ENCODE measurements at places on chromosomes 13 and 19. TPM values are rescaled to one million over a fixed set of nuclear protein-coding genes. Genes with fewer than 3 reads are reported as not detected.

DNA sequence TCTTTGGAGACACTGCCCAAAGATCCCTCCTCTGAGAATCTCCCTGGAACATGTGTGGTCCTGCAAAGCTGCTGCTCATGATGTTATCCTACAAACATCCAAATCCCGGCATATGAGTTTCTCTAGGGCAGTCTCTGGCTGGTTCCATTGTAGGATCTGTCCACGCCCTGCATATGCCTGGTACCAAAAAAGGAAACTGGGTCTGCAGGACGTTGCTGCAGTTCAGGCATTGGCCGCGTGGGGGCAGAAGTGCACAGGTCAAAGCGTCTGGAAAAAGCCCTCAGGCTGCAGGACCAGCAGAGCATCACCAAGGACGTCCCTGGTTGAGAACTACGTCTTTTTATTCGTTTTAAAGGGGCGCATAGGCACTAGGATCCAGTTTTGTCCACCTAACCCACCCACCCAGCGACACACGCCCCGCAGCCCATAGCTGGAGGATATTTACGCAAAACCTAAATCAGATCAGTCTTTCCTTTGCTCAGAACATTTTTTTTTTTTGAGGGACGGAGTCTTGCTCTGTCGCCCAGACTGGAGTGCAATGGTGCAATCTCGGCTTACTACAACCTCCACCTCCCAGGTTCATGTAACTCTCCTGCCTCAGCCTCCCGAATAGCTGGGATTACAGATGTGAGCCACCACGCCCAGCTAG, 12.9 kb upstream of the ZNF564 start:
- DNase-seq, result peak; percentile 98

DNA sequence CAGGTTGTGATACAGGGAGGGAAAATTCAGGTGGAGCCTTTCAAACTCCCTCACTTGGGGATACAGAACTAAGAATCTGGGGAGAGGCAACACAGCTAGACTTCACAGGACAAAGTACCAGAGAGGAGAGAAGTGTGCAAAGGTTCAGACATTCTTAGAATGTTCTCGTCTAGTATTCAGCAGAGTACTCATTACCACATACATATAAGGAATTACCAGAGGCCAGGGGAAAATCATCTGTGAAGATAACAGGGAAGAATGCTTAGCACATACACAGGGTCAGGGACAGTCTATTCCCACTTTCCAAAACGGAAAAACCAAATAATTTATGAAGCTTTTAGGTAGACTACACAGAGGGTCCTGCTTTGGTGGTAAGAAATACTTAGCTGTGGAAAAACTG, 58.1 kb downstream of the TRPC4 start:
- no peak for DNase-seq

GRCh38 chr19:10424011-10424637, 3.8 kb downstream of the PDE4A start:
- peak; percentile 87 for DNase-seq

DNA sequence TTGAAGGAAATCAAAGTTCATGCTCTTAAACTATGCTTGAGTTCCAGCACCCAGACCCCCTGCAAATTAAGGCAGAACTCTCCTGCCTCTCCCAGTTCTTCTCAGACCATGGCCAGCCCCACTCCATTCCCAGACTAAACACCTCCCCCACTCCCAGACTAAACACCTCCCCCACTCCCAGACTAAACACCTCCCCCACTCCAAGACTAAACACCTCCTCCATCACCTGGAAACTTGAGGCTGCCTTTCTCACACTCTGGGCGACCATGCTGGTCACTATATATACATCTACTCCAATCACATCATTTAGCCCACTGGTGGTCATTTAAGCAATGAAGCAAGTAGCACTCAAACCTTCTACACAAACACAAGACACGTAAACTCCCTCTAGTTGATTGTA, 57.2 kb downstream of the CAB39L start:
- DNase-seq, result no peak

DNA sequence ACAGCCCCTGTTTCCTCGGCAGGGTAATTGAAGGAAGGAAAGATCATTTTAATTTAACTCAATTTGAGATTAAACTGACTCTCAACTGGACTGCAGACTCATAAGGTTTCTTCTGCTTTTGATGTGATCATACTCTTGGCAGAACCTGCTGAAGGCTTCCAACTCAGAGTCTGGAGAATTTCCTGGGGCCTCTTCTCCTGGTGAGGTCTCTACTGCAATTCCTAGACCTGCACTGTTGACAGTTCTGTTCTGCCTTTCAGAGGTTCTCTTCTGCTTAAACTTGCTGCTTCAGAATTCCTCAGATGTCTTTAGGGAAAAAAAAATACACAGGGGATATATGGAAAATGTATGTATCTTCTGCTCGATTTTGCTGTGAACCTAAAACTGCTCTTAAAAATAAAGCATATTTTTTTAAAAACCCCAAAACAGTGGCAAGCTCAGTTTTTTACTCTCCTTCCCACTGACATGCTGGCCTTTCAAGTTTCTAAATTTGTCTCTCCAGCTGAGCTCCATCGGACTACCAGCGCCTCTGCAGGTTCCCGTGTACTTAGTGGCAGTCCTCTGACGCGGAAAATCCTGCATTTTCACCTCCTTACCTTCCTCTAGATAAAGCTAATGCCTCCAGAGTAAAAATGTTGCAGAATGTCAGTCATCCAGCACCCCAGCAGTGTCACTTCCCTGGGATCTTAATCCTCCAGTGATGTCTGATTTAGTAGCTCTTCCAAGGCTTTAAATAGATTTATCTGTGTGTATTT, 733.5 kb upstream of the SGCG start:
- no peak for DNase-seq

DNA sequence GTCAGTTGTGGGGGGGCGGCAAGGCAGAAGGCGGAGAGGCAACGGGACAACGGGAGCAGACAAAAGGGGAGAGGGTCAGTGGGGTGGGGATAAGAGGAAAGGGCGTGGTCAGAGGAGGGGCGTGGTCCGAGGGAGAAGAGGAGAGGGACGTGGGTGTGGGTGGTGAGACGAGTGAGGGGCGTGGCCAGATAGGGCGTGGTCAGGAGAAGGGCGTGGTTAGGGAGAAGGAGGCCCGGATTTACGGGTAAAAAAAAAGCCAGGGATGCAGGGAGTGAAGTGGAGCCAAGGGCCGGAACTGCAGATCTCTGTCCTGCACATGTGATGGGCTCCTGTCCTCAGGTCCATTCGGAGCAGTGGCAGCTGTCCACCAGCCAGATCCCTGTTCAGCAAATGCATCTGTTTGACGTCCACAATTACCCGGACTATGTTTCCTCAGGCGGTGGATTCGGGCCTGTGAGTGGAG, 21.5 kb downstream of the CPT1C start:
- DNase-seq, result no peak

DNA sequence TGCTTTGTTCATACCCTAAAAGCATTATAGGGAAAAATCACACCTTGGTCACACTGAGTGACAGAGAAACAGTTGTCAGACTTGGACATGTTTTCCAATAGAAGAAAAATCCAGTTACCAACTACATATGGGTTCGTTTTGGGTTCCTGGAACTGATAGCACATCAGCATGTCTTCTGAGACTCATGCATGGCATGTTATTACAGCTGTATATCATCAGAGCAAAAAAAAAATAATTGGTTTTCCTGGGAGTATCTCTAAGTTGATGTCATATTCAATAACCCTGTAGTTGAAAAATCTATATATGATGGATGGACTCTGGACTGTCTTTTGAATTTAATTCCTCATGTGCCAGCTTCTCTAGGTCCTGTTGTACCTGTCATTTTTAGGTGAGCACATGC, 211.6 kb downstream of the DNAJC15 start:
- no peak for DNase-seq

DNA sequence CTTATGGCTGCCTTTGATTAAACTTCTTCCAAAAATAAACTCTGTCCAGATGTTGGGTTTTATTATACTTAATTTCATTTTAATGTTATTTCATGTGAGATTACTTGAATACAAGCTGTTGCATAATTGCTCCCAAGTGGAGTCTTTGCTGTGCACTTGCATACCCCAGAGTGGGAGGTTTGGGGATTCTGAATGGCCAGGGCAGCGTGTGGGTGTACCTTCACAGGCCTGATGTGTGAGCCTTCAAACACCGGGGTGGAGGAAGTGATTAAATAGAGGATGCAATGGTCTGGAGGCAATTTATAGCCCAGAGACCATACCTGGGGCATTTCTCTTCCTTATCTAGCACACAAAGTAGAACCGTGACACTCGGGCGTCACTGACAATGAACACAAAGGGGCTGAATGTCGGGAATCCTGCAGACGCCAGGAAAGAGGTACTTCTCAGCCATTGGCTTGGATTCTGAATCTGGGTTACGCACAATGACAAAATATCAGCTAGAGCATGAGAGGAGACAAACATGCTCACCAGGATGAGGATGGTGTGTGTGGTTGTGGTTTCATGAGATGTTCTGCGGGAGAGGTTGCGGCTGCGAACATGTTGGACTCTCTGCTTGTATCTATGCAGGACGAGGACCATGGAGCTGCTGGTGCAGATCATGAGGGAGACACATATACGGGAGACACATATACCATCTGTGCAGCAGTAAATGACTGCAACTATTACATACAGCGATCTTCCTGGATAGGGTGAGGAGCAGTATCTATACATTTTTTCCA, 7.1 kb upstream of the LILRA5 start:
- no peak for DNase-seq

DNA sequence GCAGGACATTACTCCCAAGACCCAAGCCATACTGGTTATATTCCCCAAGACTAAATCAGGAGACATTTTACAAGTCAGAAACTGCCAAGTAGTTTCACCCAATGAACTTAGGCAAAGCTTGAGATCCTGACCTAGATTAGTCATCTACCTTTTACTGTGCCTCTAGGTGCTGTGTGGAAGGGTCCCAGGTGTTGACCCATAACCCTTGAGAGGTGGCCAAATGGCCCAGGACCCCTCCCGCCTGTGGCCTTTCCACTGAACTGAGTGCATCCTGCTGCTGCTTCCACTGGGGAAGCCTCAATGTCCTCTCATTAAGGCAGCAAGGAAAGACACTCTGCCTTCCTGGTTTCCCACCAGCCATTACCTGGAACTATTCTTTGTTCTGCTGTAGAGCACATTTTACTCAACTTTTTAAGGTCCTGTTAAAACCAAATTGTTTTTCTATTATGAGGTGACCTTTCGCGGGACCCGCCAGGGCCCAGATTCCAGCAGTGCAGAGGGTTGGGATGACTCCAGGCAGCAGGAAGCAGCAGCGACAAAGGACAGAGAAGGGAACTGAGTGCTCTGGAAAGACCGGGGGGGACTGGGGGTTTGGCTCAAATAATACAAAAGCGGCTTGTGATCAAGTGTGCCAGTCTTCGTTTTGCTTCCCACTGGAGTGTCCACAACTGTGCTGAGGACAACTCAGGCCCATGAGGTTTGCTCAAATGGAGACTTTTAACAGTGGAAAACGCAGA, 27.1 kb downstream of the ANKRD10 start:
- no peak for DNase-seq

DNA sequence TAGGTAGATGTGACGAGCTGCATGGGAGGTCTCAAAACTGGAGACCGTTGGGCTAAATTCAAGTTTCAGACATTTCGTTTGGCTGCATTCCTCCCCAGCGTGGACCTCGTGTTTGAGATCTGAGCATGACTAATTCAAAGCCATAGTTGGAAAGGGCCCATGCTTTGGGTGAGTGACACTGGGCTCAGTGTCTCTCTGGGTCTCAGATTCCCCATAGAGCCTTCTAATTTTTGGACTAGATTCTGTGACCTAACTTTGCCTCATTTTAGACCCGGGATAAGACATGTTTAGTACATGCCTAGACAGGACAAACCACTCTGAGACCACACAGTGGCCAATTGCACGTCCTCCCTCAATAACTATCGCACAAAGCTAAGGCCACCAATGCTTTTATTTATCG, 16.6 kb downstream of the CKM start:
- no peak for DNase-seq

DNA sequence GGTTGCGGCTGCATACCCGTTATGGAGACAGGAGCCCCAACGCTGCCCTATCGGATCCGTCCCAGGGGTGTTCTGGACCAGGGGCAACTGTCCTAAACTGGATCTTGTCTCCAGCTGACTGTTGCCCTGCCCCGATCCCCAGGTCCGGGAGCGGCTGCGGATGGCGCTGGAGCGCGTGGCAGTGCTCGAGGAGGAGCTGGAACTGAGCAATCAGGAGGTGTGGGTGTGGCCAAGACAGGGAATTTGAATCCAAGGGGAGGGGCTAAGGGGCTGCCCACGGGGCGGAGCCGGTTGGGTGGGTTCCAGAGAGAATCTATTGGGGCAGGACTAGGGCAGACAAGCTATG, 9.9 kb downstream of the PPFIA3 start:
- DNase-seq, result no peak

DNA sequence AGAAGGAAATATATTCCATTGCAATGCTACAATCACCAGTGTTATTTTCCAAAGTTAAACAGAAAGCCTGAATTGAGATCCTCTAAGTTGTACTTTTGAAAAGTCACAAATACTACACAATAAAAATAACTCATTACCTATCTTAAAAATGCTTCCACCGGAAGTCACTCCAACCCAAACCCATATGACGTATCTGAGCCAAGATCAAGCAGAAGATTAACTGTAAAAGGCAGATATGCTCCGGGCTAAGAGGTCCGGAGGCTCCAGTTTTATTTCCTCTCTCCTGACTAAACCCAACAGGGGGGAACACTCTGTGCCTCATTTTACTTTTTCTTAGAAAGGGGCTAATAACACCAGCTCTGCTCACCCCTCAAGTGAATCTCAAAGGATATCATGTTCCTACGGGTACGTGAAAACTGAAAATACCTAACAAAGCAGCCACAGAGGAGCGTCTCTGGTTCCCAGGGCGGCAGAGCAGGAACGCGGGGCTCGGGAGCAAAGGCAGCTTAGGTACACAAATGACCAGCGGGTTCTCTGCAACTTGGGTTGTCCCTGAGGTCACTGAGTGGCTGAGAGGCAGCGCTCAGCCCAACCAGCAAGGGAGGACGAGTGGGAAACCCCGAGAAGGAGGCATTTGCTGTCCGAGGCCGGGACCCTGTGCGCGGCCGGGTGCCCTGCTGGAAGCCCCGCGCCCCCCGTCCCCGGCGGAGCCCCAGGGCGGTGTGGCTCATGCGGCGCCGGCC, 750 bp downstream of the RAB20 start:
- DNase-seq, result peak; percentile 70

- no peak for DNase-seq
Measured at GRCh38 chr13:90541346-90541745, 806.1 kb upstream of the MIR17HG start.

- no peak for DNase-seq
Measured at GRCh38 chr13:32917504-32917903, 98.7 kb upstream of the KL start.

DNA sequence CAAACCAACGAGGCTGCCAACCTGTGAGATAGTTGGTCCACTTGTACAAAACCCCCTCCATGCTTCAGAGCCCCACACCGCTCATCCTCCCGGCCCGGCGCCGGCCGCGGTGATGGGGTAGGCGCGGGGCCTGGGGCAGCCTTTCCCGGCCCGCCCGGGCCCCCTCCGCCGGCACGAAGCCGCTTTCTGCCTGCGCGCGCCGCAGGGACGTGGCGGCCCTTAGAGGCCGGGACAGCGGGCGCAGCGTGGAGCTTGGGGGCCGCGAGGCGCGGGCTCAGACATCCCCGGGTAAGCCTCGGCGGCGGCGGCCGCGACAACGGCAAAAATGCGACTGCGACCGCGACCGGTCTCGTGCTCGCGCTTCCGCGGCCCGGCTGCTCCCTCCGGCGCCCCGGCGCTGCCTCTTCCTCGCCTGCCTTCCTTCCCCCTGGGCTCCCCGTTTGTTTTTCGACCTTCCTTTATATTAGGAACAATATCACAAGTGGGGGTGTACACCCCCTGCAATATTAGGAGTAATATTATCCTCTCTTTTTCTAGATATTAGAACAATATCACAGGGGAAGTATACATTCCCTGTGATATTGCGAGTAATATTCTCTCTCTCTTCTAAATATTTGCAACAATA, 53.9 kb upstream of the CEACAM21 start:
- DNase-seq, result peak; percentile 76

Gene IL27RA
- total RNA-seq, result 2.8 TPM

Gene ANKLE1
- total RNA-seq, result 1.0 TPM

Gene CADM4
- total RNA-seq, result 6.5 TPM

Gene RDH8
- not detected for total RNA-seq

Measured in aorta (tissue), 5 donors.